Activated CD4-positive, alpha-beta T cell treated with anti-CD3 and anti-CD28 coated beads, Interleukin-2, amount 10 ng/mL, durations not matched to agents 24 days and 14 days (primary cell): ENCODE measurements at places on chromosomes 12 and 14.

GRCh38 chr14:64040044-64040443, 187.2 kb downstream of the SYNE2 start:
- no peak for DNase-seq

- no peak for DNase-seq
Observed at GRCh38 chr14:33352821-33353220, 414.1 kb downstream of the NPAS3 start.

- DNase-seq: no peak
Observed at GRCh38 chr12:80472911-80473500, 29.0 kb downstream of the PTPRQ start.

DNA sequence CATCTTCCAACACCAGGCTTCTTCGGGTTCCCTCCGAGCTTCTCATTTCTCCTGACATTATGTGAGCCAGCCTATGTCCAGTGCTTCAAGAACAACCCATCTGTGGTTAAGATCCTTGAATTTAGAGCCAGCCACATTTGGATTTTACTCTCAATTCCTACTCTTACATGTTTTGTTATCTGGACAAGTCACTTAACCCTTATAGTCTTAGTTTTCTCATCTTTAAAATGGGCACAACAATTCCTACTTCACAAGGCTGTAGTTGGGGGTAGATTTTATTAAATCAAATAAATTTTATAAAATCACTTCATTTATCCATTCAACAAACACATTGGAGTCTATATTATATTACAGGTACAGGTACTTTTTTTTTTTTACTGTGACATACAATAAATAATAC, 105.5 kb upstream of the SLC38A2 start:
- DNase-seq: no peak

DNA sequence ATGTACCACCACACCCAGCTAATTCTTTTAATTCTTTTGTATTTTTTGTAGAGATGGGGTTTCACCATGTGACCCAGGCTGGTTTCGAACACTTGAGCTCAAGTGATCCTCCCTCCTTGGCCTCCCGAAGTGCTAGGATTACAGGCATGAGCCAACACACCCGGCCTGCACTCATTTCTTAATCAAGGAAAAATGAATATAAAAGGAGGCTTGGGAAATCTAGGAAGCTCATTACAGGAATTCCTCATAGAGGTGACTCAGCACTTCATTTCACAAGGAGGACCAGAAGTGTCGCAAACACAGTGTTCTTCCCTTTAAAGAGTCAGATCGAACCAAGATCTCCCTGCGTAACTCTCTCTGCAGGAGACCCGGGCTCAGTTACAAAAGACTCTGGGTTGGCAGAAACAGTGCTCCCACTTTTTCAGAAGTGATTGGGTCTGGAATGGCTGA, 30.3 kb downstream of the NFKBIA start:
- DNase-seq: no peak
